ENCODE measurements at places on chromosomes 5 and 9.

GRCh38 chr5:17289681-17290539 lies 72.5 kb downstream of the BASP1 start:
- no peak for DNase-seq

GRCh38 chr9:124882231-124882630 lies 20.3 kb downstream of the ARPC5L start:
- DNase-seq: no peak

- no peak for DNase-seq
These were observed 98.1 kb downstream of the RAPGEF6 start for GRCh38 chr5:131536850-131537448.

DNA sequence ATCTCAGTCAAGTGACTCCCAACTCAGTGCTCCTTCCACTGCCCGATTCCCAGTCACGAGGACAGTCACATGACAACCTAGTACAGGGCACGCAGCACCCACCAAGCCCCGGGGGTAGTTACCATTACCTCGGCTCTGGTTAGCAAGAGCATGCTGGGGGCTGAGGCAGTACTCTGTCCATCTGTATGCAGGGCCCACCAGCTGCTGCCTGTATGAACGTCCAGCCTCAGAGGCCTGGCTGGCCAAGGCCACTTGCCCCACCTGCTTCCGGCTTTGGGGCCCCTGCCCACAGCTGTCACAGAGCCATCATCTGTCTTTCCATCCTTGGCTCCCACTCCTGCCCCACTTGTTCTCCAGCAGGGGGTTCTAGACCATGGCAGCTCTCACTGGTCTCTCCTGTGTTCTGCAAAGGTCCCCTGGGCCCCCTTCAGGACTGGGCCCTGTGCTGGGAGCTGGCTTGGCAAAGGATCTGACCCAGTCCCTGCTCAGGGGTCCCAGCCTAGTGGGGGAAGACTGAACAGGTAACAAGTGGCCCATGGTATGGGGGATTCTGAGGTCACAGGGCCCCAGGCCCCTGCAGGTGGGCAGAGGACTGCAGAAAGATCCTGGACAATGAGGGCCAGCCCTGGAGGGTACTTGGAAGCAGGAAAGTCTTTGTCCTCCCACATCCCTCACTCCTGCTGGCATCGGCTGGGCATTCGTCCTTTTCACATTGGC lies 3.3 kb downstream of the RPL35 start:
- no peak for DNase-seq

DNA sequence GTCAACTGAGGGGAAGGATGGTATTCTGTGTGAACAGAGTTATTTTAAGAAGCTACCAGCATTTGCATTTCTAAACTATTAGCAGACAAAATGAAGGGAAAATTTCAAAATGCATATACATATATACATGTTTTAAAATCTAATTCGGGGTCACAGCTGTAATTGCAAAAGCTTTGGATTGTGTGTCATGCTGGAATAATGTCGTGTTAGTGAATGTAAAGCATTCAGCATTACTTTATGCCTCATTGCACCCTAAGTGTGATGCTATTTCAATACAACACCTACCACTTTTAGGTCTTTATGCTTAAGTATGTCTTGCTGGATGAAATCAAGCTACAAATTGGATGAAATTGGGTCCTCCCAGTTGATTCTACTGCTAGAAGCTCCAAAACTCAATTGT lies 687.6 kb upstream of the MEF2C start:
- no peak for DNase-seq

GRCh38 chr9:130999245-130999623 lies 9.7 kb upstream of the LAMC3 start:
- no peak for DNase-seq

DNA sequence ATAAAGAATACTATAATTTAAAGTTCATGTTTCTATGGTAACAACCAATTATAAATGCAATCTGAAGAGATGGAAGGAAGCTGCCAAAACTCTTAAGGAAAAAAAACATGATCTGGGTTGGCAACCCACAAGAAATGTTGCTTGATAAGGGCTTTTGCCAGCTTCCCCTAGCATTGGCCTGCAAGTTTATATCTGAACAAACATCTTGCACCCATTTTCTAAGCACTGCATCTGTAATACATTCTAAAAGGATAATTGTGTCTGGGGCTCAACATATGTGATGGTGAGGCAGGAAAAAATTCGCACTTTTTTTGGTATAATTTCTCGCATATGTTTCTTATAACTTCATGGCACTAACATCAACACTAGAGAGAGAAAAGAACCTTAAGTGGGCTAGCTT lies 276.4 kb downstream of the FBXL7 start:
- no peak for DNase-seq

- DNase-seq: no peak
These were observed 27.4 kb downstream of the IRX2 start for GRCh38 chr5:2724031-2724581.

GRCh38 chr9:107172979-107173347 lies 110.1 kb upstream of the RAD23B start:
- no peak for DNase-seq

DNA sequence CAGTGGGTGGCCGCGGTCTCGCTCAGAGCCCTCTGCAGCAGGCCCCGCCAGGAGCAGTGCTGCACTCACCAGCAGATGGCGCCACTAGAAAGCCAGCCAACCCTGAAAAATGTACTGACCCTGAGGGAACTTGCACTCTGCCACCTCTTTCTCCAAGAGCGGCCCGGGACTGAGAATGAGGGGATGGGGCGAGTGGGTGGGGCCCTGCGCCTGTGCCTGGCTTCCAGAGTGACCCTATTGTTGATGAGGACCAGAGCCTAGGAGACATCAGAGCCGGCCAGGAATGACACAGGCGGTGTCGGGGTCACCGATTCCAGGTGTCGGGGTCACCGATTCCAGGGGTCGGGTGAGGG lies 2.9 kb upstream of the IL17B start:
- peak; percentile 89 for DNase-seq

DNA sequence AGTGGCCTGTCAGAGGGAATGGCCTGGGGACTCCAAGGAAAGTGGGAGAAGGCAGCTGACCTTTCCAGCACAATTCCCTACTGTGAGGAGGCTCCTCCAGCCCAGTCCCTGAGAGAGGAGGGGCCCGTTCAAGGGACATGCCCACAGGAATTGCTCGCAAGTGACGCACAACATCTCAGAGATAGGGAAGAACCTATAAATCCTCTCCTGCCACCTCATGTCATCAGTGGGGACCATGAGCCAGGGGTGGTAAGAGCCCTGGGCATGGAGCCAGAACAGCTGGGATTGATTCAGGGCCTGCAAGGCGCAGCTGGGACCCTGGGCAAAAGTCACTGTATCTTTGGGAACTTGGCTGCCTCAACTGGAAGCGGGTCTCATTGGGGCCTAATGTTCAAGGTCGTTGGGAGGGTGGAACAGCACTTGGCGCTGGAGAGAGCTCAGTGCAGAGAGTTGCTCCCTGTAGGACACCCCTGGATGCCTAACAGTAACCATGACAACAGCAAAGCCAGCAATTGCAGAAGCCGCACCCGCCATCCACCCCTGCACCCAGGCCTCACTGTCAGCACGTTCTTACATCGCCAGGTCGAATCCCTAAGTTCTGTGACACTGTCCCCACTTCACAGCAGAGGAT lies 41.3 kb upstream of the ORM1 start:
- peak; percentile 39 for DNase-seq

- DNase-seq: peak; percentile 39
These were observed 40.8 kb upstream of the LARP1 start for GRCh38 chr5:154714266-154714986.

- DNase-seq: peak; percentile 1
These were observed 793.1 kb downstream of the DTWD2 start for GRCh38 chr5:118195211-118195610.

DNA sequence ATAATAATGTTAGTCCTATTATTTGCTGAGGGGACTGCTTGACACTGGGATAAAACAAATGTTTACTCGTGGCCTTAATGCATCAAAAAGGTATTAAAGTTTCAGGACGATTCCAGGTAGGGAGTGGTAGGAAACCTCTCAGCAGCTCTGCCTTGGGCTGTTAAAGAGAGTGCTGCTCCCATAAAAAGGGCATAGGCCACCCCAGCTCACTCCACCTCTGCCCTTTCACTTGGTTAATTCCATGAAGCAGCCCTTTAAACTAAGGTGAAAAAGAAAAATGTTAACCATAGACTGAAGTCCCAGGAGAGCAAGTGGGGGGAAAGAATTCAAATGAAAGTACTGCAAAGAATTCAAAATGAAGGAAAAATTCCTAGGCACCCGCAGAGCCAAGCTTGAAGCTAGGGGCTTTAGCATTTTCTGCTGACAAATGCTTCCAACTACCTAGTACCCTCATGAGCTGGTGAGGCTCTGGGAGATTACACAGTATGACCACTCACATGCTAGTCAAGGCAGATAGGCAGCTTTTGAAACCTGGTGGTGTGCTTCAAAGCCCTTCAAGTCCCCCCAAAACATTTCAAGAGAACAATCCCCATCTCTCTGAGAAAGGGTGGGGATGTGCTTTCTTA lies 8.5 kb downstream of the KLF9 start:
- DNase-seq: no peak

GRCh38 chr5:149177911-149178565 lies 36.7 kb downstream of the ABLIM3 start:
- no peak for DNase-seq

DNA sequence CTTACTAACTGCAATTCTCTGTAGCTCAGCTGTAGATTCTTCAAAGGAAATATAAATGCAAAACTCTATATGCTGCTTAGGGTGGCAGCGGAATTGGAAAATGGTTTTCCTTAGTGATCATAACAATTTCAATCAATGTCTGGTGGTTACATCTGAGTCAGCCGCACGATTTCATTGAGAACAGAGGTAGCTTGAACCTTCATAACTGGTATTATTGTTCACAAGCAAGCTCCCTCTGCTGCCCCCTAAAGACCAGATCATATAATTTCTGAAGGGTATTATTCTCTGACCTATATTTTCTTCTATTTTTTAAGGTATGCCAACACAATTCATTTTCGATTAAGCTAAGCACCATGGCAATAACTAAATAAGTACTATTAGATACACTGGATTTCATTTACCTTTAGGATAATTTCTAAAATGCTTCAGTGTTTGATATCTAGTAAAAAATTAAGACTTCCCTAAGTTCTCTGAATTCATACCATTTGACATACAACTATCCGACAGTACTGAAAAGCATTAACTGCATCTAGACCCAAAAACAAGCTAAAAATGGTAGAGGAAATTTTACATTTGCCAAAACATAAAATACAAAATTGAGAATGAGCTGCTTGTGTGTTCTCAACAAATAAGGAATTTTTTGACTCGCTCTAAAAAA lies 181.1 kb upstream of the SPEF2 start:
- DNase-seq: peak; percentile 53

- DNase-seq: no peak
These were observed 9.5 kb downstream of the SEC16A start for GRCh38 chr9:136473354-136473721.

DNA sequence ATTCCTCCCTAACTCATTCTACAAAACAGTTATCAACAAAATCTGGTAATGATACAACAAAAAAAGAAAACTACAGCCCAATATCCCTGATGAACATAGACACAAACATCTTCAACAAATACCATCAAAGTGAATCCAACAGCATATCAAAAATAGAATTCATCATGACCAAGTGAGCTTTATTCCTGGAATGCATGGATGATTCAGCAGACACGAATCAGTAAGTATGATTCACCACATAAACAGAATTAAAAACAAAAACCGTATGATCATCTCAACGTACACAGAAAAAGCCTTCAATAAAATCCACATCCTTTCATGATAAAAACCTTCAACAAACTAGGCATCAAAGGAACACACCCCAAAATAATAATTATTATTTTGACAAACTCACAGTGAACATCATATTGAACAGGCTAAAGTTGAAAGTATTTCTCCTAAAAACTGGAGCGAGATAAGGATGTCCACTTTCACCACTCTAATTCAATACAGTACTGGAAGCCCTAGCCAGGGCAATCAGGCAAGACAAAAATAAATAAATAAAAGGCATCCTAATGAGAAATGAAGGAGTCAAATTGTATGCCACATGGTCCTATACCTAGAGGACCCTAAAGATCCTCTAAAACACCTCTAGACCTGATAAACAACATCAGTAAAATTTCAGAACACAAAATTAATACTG lies 305.1 kb upstream of the RGMB start:
- DNase-seq: peak; percentile 82

DNA sequence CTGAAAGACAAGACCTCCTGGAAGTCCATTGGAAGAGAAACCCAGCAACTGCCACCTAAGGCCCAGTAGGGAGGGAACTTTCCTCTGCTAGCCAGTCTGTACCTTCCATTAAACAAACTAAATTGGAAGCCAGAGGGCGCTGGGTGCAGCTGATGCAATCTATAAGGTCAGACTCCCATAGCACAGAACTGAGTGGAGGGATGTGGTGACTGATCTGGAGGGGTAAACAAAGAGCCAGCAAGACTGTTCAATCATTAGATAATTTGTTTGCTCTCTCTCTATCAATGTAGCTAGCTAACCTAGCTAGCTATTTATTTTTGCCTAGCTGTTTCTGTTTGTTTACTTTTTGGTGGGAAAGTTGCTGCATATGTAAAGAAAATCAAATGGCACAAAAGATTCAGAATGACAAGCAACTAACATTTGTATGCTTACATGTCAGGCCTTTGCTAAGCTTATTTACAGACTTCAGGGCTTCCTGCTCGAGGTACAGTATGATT lies 291.8 kb upstream of the DAB2 start:
- DNase-seq: peak; percentile 58

- DNase-seq: peak; percentile 35
These were observed 3.5 kb upstream of the KCNN2 start for GRCh38 chr5:114358329-114358728.

- DNase-seq: no peak
These were observed 97.0 kb downstream of the DAPK1 start for GRCh38 chr9:87594662-87595061.

- no peak for DNase-seq
These were observed 3.7 kb upstream of the DOLPP1 start for GRCh38 chr9:129077236-129077635.

DNA sequence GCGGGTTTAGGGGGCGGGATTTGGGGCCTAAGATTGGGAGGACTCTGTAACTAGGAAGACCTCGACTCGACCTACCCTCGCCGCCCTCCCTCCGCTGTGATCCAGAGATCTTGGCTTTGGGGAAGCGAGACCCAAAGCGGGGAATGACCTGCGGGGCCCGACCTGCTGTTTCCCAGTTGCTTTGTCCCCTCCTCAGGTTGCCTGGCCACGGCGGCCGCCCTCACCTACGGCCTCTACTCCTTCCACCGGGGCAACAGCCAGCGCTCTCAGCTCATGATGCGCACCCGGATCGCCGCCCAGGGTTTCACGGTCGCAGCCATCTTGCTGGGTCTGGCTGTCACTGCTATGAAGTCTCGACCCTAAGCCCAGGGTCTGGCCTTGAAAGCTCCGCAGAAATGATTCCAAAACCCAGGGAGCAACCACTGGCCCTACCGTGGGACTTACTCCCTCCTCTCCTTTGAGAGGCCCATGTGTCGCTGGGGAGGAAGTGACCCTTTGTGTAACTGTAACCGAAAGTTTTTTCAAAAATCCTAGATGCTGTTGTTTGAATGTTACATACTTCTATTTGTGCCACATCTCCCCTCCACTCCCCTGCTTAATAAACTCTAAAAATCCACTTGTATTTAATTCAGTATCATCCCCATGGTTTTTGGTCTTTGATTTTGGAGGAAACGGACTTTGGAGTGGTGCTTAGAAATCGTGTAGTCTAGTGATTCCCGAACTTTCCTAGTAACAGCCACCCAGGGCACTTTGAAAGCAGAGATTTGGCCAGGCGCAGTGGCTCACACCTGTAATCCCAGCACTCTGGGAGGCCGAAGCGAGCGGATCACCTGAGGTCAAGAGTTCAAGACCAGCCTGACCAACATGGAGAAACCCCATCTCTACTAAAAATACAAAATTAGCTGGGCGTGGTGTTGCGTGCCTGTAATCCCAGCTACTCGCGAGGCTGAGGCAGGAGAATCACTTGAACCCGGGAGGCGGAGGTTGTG lies 878 bp downstream of the HIGD2A start:
- DNase-seq: no peak
